Adipocyte (in vitro differentiated cells): ENCODE measurements at places on chromosomes 3 and 15.
A peak's percentile ranks its signal among the peaks of the same experiment; 100 is the strongest.

DNA sequence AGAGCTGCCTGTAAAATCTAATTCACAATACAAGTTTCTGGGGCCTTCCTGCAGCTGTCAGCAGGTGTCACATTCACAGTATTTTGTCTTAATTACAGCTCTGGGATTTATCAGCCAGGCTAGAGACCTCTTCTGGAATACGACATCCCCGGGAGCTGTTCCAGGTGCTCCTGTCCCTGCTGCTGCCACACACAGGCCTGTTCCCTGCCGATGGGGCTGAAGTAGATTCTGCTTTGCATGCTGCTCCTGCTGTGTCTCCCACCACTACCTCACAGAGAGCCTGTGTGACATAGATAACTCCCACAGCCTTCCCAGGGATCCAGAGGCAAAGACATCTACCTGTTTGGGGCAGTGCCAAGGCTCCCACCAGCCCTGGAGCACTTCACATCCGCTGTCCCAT is 20.4 kb downstream of the COLQ start:
- no peak for DNase-seq

- DNase-seq = no peak
Measured at GRCh38 chr3:38998086-38998485, 53.7 kb downstream of the SCN11A start.

- peak; percentile 66 for DNase-seq
Measured at GRCh38 chr3:136817448-136817847, 1.5 kb upstream of the SLC35G2 start.

DNA sequence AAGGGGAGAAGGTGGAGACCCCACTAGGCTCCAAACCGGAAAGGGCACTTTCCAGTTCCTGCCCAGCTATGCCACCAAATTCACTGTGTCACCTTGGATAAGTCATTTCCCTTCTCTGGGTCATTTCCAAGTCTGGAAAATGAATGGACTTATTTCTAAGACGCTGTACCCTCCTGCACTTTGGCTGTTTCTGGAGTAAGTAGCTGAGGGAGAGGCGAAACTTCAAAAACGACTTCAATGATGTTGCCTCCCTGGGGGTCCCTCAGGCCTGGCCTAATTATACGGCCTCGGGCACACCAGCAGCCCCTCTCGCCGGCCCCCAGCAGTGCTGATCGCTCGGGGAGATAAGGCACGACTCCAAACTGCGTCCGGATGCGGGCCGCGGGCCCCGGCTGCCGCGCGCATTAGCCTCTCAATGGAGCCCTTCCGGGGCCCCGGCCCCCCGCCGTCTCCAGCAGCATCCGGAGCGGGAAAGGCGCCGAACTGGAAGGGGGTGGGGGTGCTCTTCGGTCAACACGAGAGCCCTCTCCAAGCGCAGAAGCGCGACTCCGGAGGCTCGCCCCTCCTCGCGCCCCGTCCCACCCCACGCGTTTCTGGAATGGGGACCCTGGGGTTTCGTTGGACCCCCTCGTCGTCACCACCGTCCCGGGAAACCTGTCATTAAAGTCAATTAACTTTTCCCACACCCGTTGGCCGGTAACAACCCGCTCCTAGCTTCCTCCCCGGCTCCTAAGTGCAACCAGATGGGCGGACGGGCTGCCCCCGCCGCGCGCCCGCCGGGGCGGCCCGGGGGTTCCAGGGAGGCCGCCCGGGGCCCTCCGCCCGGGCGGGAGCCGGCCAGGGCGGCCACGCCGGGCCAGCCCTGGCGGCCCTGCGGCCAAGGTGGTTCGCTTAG is 4.8 kb downstream of the HES1 start:
- DNase-seq = peak; percentile 59

GRCh38 chr15:47299846-47300434 is 417.4 kb upstream of the SEMA6D start:
- DNase-seq = no peak

DNA sequence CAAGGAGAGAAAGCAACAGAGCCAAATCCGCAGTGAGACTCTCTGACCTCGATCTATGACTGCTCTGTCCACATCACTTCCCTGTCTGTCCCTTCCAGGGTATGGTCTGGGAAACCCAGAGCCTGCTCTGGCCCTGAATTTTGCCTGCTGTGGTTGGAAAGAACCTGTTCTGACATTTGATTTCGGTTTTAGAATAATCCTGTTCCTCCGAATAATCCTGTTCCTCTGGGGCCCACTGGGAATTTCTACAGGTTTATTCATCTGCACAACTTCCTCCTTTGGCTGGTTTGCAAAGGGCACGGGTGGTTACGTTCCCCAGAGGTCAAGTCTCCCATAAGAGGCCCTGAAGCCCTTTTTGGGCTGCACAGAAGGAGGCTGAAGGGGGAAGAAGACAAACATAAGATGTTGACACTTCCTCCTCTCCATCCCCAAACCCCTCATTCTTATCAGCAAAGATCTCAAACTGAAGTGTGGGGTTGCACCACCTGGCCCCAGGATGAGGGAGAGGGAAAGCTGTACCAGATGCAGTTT is 10.6 kb downstream of the LAMP3 start:
- DNase-seq = no peak

- DNase-seq = peak; percentile 11
Measured at GRCh38 chr3:15820911-15821310, 23.1 kb upstream of the ANKRD28 start.

DNA sequence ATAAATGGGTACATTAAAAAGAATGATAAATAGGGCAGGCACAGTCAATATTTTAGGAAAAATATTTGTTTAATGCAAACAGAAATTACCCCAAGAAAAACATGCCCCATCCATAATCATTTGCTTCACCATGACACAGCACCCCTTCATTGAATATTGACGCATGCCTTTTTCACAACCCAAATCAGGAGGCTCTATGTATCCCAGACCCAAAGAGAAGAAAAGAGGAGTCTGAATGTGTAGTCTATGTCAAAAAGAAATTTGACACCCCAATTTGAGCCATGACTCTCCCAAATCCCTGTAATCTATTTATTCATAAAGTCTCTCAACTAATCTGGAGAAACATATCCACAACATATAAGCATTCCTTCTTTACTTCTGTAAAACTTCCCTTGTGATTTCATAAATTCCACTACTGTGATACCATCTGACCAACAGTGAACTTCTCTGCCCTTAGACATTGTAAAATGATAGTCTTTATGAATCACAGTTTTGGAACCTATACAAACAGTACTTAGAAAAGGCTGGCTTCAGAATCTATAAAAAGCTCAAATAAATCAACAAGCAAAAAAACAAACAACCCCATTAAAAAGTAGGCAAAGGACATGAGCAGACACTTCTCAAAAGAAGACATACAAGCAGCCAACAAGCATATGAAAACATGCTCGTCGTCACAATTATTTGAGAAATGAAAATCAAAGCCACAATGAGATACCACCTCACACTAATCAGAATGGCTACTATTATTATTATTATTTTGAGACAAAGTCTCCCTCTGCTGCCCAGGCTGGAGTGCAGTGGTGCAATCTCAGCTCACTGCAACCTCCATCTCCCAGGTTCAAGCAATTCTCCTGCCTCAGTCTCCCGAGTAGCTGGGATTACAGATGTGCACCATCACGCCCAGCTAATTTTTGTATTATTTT is 53.4 kb upstream of the XRN1 start:
- peak; percentile 84 for DNase-seq

DNA sequence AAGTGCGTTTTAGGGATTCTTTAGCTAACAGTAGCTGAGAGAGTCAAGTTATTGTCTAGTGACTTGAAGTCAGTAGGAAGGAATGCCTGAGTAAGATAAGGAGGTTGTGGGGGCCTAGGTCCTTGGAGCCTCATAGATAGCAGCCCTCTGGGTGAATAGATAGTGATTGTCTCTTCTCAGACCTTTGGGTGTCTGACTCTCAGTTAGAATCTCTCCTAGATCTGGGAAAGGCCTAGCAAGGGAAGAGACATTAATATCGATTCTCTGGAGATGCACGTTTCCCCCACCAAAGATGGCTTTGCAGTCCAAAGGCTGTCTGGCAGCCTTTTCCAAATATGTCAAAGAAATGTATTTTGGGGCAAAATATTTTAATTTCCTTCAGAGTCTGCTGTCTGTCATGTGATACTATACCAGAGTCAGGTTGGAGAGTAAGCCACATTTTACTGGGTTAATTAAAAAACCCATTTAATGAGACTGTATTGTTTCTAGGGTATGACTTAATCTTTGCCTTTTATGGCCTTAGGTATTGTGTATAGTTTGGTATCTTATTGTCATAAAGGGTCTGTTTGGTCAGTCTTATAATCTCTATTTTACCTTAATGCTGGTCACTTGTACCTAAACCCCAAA is 92.2 kb downstream of the ST6GAL1 start:
- DNase-seq = no peak
